ENCODE measurements at places on chromosomes 3 and 15.

GRCh38 chr3:114528517-114528916 is 234.7 kb downstream of the TIGIT start:
- no peak for DNase-seq

GRCh38 chr3:39808467-39809180 is 785 bp upstream of the MYRIP start:
- DNase-seq: no peak

DNA sequence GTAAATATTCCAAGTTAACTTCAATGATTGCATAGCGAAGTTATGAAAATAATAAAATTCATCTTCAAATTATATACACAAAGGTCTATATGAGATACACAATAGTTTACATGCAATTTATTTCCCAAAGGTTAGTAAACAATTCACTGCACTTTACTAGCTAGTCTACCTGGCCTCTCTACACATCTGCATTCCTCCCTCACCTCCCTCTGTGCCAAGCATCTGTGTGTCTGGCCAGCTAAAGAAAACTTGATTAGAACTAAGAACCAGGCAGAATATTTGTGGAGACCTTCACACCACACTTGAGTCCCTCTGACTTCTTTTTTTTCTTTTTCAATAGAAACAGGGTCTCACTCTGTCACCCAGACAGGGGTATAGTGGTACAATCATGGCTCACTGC is 61.4 kb downstream of the LRRFIP2 start:
- no peak for DNase-seq

- DNase-seq: peak; percentile 10
Measured at GRCh38 chr3:16177962-16178627, 3.6 kb downstream of the GALNT15 start.

GRCh38 chr3:44114142-44114541 is 127.5 kb upstream of the TOPAZ1 start:
- DNase-seq: no peak

- DNase-seq: no peak
Measured at GRCh38 chr3:4045756-4046155, 246.5 kb downstream of the LRRN1 start.

DNA sequence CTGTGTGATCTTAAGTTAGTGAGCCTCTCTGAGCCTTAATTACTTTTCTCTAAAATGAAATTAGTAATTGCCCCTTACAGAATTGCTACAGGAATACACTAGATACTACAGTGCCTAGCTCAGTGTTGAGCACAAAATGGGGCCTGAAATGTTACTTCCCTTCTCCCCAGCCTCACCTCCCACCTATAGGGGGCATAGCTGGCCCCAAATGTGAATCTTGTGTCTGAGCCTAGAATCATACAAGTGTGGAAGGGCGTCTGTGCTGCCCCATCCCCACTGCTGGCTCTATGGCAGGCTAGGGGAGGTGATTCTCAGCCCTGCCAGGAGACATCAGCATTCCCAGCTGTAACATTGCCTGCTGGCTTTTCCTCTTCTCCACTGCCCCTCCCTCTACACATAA is 42.7 kb downstream of the IFT122 start:
- no peak for DNase-seq

GRCh38 chr3:189766416-189766815 is 135.2 kb downstream of the TP63 start:
- no peak for DNase-seq

GRCh38 chr3:52444860-52445793 is at the start of gene SEMA3G:
Gene SEMA3G (minus strand): TSS chr3:52445103. CDS start chr3:52445027, 76 bp downstream.
- DNase-seq: peak; percentile 44

DNA sequence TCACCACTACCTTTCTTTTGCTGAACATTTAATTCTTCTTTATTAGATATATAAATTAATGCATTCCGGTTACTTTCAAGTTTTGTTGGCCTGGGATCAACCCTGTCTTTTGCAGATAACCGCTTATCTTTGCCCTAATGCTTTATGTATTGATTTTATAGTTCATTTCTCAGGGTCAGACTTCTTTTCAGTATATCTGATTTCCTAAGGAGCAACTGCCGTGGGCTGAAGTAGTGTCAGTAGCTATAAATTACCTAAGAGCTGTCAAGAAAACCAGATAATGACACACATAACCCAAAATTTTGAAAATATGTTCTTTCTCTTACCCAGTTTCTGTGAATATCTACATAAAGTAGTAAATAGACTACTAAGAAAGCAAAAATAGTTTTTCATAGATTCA is 38.0 kb downstream of the COL6A5 start:
- no peak for DNase-seq

DNA sequence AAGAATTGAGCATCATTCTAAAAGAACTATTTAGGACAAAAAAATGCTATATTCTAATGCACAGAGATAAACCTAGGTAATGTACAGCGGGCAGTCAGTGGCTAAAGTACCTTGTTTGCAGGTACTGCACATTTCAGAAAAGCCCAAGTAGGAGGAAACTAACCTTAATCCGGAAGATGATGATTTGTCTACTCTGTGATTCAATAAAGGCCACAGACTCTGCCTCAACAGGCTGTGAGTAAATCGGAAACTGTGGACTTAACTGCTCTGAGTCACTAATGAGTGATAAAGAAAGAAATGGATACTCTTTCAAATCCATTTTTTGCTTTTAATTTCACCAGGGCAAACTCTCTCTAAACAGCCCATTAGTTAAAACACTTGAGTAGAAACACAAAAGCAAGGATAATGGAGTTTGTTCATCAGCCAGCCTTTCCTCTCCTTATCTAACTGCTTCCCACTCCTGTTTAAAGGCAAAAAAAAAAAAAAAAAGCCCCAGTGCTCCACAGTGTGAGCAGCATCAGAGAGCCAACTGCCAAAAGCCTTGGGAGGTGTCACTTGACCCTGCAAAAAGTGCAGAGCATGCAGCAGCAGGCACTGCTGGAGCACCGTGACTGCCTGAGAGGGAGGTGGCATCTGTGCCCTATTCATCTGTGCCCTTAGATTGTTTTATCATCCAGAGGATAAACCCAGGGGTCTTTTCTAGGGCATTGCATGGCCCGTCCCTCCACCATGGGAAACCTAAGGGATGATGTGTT is 187.7 kb downstream of the SATB1 start:
- DNase-seq: no peak

- no peak for DNase-seq
Measured at GRCh38 chr3:168709073-168709472, 613.3 kb upstream of the GOLIM4 start.

GRCh38 chr3:45546716-45547701 is 47.5 kb upstream of the LIMD1 start:
- no peak for DNase-seq

DNA sequence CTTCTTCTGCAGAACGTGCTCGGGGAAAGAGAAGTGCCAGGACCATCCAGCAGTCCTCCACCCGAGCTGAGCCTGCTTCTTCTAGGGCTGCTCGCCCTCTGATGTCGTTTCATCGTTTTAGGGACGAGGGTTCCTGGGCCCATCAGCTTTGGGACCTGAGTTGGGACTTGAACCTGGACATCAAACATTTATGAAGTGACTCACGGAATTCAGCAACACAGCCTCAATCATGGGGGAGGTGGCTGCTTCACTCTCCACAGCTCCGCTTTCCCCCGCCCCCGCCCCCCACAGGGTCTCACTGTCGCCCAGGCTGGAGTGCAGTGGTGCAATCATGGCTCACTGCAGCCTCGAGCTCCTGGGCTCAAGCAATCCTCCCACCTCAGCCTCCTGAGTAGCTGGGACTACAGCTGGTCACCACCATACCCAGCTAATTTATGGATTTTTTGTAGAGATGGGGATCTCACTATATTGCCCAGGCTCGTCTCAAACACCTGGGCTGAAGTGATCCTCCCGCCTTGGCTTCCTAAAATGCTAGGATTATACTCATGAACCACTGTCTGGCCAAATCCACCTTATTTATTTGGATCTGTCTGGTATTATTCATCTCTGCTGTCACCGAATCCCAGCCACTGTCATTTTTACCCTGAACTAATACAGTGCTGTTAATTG is 725 bp upstream of the SCAMP2 start:
- no peak for DNase-seq

- no peak for DNase-seq
Measured at GRCh38 chr3:119376758-119377157, 82.6 kb downstream of the ARHGAP31 start.

DNA sequence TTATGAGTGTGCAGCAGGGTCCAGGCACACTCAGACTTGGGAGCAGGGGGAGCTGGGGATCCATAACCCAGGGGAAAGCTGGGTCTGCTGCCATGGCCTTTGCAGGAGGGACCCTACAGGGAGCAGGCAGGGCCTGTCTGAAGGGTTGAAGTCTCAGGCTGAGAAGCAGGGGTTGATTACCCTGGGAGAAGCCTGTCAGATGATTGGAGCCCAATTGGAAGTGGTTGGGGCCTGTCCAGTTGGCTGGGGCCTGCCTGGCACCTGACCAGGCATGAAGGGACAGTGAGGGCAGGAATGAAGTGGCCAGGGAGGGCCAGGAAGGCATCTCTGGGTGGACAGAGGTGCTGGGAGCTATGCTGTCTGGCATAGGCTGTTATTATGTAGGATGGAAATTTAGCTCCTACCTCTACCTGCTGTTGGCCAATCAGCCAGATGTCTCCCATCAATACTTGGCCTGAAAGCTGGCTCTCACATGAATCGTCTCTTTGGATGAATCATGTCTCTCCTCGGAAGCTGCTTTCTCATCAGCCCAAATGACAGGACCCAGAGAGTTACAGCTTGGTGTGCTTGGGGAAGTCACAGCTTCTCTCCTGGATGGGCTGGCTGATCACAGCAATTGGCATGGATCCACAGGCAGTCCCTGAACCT is 27.4 kb upstream of the SLCO2A1 start:
- DNase-seq: no peak

GRCh38 chr3:31985831-31986230 is 4.3 kb downstream of the ZNF860 start:
- no peak for DNase-seq

- DNase-seq: no peak
Measured at GRCh38 chr3:31465999-31466398, 66.7 kb upstream of the STT3B start.

- no peak for DNase-seq
Measured at GRCh38 chr15:92095693-92096092, 242.2 kb downstream of the SLCO3A1 start.

DNA sequence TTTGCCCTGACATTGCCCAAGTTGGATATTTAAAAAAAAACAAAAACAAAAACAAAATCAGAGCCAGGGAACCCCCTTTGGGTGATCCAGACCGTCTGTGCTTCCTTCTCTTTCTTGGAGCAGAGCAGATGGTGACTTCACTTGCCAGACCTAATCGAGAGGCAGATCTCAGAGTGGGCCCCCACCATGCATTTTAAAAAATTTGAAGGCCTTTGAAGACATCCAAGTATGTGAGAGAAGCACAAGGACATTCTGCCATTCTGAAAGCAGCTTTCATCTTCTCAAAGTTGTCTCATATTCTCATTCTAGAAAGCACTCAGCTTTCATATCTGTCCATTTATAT is 93.3 kb downstream of the SV2B start:
- no peak for DNase-seq

GRCh38 chr3:174949523-174949922 is 90.4 kb downstream of the NAALADL2 start:
- DNase-seq: no peak

DNA sequence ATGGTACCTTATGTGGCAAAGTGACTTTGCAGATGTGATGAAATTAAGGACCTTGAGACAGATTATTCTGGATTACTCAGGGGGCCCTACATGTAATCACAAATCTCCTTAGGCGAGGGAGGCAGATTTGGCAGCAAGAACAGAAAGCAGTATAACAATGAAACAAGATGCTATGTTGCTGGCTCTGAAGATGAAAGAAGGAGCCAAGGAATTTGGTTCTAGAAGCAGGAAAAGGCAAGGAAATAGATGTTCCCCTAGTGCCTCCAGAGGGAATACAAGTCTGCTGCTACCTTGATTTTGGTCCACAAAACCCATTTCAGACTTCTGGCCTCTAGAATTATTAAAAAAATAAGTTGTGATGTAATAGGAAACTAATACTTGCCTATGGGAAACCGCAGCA is 64.5 kb downstream of the PIK3R4 start:
- no peak for DNase-seq

- DNase-seq: no peak
Measured at GRCh38 chr15:95468820-95469219, 861.7 kb upstream of the NR2F2 start.

DNA sequence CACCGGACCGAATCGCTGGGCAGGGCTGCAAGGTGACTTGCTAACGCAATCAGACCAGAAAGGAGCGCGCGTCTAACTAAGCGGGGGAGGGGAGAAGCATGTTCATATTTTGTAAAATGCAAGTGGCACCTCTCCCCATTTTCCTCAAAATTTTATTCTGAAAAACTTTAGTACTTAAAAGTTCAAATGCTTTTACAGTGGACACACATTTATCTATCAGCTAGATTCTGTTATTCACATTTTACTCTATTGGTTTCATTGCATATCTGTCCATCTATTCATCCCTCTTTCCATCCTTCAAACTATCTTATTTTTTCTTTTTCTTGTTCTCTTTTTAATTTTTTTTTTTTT is 46.1 kb upstream of the KLHL25 start:
- DNase-seq: no peak

DNA sequence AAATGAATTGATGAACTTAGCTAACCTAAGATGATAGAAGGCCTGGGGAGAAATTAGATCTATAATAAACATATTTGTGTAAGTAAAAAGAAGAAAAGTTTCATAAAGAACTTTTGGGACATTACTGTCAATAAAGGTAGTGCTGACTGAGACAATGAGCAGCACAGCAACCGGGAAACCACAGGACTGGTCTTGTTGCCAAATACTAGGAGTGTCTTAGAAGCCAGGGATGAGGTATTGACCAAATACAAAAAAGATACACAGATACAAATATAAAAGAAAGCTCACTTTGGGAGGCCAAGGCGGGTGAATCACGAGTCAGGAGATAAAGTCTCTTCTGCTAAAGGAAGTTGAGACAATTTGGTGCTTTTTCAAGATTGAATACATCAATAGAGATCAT is 362.4 kb upstream of the ZNF385D start:
- no peak for DNase-seq

- no peak for DNase-seq
Measured at GRCh38 chr3:37745076-37745475, 116.6 kb upstream of the CTDSPL start.

DNA sequence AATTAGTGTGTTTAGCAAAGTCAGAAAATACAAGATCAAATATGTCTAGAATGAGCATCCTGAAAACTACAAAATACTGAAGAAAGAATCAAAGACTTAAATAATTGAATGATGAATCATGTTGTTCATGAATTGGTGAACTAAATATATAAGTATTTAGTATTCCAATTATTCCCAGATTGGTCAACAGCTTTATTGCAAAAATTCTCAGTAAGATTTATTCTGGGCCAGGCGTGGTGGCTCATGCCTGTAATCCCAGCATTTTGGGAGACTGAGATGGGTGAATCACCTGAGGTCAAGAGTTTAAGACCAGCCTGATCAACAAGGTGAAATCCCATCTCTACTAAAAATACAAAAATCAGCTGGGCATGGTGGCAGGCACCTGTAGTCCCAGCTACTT is 250.0 kb upstream of the NECTIN3 start:
- no peak for DNase-seq

GRCh38 chr3:32340039-32340438 is 51.6 kb upstream of the CMTM7 start:
- DNase-seq: no peak
